Glutamatergic neuron (in vitro differentiated cells): ENCODE measurements at places on chromosomes 2 and 18. TPM values are rescaled to one million over a fixed set of nuclear protein-coding genes. Genes with fewer than 3 reads are reported as not detected.

The LYPD6B gene
- total RNA-seq = 0.69 TPM

The ITGB6 gene
- total RNA-seq = not detected

The ECEL1 gene
- 2.3 TPM for total RNA-seq

The RASGRP3 gene
- not detected for total RNA-seq

The STAT4 gene
- total RNA-seq = 0.74 TPM

The ZNF385B gene
- not detected for total RNA-seq

The PDCD1 gene
- total RNA-seq = not detected

The ABCB11 gene
- total RNA-seq = not detected

The POTEJ gene
- not detected for total RNA-seq

The ZNF396 gene
- total RNA-seq = 2.1 TPM

The HTR2B gene
- total RNA-seq = not detected

The HOXD12 gene
- total RNA-seq = not detected

The COL3A1 gene
- total RNA-seq = not detected

The CCDC148 gene
- 1.8 TPM for total RNA-seq

The B3GNT7 gene
- total RNA-seq = 0.27 TPM

The CD28 gene
- not detected for total RNA-seq

The ABHD1 gene
- not detected for total RNA-seq

The ADD2 gene
- total RNA-seq = 373 TPM

The LIMS3 gene
- 0.98 TPM for total RNA-seq

The CXCR1 gene
- total RNA-seq = not detected

The VAMP8 gene
- total RNA-seq = 0.78 TPM

The GLB1L gene
- total RNA-seq = 6.2 TPM

The DCC gene
- total RNA-seq = 5.6 TPM

The MYOM1 gene
- total RNA-seq = 1.3 TPM

The CYP27A1 gene
- 0.98 TPM for total RNA-seq

The ANTXR1 gene
- 26.7 TPM for total RNA-seq

The PREPL gene
- 38.4 TPM for total RNA-seq

The DSEL gene
- total RNA-seq = 12.2 TPM

The KCNG3 gene
- total RNA-seq = 0.49 TPM

The SPP2 gene
- total RNA-seq = not detected

The KATNAL2 gene
- total RNA-seq = 2.4 TPM

The C2orf49 gene
- total RNA-seq = 10.7 TPM

The NOL4 gene
- 8.6 TPM for total RNA-seq
